RCC 7860 (cell line): ENCODE measurements at places on chromosomes 16 and 17.
A peak's percentile ranks its signal among the peaks of the same experiment; 100 is the strongest.

DNA sequence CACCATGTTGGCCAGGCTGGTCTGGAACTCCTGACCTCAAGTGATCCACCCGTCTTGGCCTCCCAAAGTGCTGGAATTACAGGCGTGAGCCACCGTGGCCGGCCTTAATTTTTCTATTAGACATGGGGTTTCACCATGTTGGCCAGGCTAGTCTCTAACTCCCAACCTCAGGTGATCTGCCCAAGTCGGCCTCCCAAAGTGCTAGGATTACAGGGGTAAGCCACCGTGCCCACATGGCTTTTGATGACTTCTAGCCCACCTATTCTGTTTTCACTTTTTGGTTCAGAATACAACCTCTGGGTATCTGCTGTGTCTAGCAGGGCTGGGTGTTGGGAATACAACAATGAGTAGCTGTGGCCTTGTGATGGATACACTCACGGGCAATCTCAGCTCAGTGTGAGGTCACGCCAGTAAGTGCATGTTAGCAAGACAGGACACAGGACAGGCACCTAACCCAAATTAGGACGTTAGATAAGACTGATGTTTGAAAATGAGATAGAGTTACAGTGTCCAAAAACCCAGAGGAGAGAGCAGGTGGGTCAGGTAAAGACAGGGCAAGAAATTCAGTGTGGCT, 14.1 kb upstream of the YWHAE start:
- no peak for DNase-seq

- DNase-seq = peak; percentile 16
These were observed 38.2 kb downstream of the HOXB1 start for GRCh38 chr17:48492401-48493298.

GRCh38 chr17:49438436-49439278, 24.0 kb upstream of the PHB1 start:
- no peak for DNase-seq

DNA sequence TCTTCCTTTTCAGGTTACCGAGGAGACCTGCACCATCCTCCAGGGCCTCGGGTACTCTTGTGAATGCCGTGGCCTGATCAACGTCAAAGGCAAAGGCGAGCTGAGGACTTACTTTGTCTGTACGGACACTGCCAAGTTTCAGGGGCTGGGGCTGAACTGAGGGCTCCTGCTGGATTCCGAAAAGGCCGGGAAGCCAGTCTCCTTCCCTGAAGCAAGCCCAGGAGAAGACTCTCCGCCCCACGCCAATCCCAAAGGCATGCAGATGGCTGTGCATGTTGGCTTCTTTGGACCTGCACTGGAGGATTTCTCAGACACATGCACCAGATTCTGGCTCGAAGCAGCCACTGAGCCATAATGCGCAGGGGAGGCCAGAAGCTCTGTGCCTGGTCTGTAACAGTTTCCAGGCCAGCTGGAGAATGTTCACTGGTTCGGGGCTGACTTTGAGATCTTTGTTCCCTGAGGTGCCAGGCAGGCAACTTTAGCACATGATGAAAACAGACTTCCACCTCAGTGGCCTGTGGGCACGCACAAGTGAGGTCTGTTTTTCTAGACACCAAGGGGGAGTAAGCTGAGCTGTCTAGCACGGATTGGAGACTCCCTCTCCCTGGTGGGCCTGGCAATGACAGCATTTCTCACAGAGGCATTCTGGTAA, 49.1 kb downstream of the ADCY7 start:
- no peak for DNase-seq

- DNase-seq = no peak
These were observed 102.8 kb downstream of the XYLT1 start for GRCh38 chr16:17367923-17368322.

DNA sequence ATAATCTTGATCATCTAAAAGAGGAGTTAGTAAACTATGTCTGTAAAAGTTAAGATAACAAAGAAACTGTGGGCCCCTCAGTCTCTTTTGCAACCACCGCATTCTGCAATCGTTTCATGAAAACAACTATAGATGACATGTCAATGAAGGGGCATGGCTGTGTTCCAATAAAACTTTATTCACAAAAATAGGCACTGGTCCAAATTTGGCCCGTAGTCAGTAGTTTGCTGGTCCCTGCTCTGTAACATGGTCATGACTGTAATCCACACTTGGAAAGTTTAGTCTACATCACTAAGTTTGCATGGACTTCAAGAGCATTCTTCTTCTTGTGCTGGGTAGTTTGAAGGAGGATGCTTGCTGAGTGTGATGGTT, 299.3 kb upstream of the PSMD7 start:
- DNase-seq = no peak

GRCh38 chr16:11198828-11199227, 57.2 kb downstream of the SOCS1 start:
- no peak for DNase-seq

DNA sequence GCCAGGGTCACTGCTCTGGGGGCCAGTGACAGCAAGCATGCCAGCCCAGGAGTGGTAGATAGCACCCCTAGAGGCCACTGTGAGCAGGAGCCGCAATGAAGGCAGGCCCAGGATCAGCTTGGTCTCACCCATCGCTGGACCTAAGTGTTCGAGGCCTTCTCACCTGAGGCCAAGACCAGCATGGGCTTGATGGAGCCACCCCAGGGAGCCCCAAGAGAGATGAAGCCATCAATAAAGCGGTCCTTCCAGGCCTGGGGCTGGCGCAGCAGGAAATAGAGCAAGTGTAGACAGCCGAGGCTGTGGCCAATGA, 1.8 kb downstream of the LCAT start:
- no peak for DNase-seq

DNA sequence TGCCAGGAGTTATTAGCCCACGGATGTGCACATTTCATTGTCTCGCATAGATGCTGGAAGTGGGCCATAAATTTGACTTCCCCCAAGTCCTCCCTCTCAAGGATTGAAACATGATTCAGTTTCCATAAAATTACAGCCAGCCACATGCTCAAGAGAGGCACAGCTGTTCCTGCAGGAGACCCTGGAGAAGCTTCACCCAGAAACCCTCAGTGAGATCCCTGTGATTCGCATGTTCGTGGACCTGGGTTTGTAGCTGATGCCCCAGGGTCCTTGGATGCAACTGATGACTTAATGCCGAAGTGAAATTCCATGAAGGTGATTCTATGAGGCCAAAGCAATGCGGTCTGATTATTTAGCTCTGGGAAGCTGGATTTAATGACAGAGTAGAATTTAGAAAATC, 24.7 kb upstream of the AQP8 start:
- no peak for DNase-seq

DNA sequence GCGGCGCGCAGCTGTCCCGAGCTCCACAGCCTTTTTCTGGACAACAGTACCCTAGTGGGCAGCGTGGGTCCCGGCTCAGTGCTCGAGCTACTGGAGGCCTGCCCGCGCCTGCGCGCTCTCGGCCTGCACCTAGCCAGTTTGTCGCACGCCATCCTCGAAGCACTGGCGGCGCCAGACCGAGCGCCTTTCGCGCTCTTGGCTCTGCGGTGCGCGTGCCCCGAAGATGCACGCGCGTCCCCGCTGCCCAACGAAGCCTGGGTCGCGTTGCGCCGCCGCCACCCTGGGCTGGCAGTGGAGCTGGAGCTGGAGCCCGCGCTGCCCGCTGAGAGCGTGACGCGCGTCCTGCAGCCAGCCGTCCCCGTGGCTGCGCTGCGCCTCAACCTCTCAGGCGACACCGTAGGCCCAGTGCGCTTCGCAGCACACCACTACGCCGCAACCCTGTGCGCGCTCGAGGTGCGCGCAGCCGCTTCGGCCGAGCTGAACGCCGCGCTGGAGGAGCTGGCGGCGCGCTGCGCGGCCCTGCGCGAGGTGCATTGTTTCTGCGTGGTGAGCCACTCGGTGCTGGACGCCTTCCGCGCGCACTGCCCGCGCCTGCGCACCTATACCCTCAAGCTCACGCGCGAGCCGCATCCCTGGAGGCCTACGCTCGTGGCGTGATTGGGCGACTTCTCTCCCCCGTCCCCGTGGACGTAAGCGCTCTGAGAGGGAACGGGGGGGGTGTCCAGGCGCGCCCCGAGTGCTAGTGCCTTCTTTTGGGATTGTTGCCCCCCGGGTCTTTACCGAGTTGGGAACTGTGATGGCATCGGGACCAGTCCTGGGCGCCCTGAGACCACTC, 1.2 kb upstream of the HSF4 start:
- DNase-seq = no peak

DNA sequence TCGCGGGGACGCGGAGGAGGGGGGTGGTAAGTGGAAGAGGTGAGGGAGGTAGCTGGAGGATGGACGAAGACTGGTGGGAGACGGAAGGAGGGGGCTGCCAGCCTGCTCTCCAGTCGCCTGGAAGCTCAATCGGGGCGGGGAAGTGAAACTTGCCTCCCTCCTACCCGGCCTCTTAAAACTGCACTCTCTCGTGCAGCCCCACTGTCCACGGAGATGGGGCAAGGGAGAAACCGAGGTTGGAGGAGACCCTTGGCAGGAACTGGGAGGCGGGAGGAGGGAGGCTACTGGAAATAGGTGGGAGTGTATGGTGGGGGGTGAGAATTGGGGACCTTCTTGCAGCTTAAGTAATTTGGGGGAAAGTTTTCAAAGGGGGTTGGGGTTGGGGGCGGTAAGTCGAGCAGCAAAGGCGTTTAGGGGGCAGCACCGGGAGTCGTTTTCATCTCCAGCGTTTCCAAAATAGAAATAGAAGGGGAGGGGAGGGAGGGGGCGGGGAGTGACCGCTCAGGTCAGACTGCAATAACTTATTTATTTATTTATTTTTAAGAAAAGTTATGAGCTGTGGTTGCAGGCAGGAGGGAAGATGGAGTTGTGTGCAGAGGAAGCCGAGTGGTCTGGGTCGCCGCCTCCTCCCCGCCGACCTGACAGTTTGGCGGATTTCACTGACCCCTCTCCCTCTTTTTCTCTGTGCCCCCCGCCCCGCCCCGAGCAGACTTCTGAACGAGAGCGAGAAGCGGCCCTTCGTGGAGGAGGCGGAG, 1.4 kb downstream of the SOX9 start:
- DNase-seq = no peak
